Kidney (tissue), 22 donors: ENCODE measurements at places on chromosomes 3 and 15. TPM values are rescaled to one million over a fixed set of nuclear protein-coding genes. Genes with fewer than 3 reads are reported as not detected.

UROC1 gene
- not detected for polyA plus RNA-seq

RETNLB gene
- not detected for polyA plus RNA-seq

PARP16 gene
- polyA plus RNA-seq = 7.0 TPM

NEO1 gene
- polyA plus RNA-seq = 12.4 TPM

ACTRT3 gene
- 4.5 TPM for polyA plus RNA-seq

GP9 gene
- polyA plus RNA-seq = 0.49 TPM

ZNF280D gene
- 13.7 TPM for polyA plus RNA-seq

MANF gene
- polyA plus RNA-seq = 224 TPM

BAHD1 gene
- polyA plus RNA-seq = 13.3 TPM

TTLL13 gene
- 0.88 TPM for polyA plus RNA-seq

CPNE9 gene
- 0.19 TPM for polyA plus RNA-seq

GPR27 gene
- 5.5 TPM for polyA plus RNA-seq

FOXB1 gene
- not detected for polyA plus RNA-seq

DIPK2A gene
- 4.9 TPM for polyA plus RNA-seq

AQP9 gene
- 0.30 TPM for polyA plus RNA-seq

CFAP92 gene
- 0.56 TPM for polyA plus RNA-seq

GPR149 gene
- polyA plus RNA-seq = not detected

GOLGA6D gene
- polyA plus RNA-seq = not detected

PYGO1 gene
- 0.49 TPM for polyA plus RNA-seq

LCTL gene
- not detected for polyA plus RNA-seq

MAP3K13 gene
- 33.0 TPM for polyA plus RNA-seq

VWA5B2 gene
- polyA plus RNA-seq = 0.11 TPM

CPNE4 gene
- polyA plus RNA-seq = 1.2 TPM

RAB6B gene
- 6.6 TPM for polyA plus RNA-seq

ZCWPW2 gene
- polyA plus RNA-seq = 0.54 TPM

IL16 gene
- 1.4 TPM for polyA plus RNA-seq

ERICH6 gene
- polyA plus RNA-seq = not detected

LRCH3 gene
- 11.6 TPM for polyA plus RNA-seq

ARRDC4 gene
- polyA plus RNA-seq = 20.9 TPM

SGO1 gene
- 0.37 TPM for polyA plus RNA-seq

FBLN2 gene
- polyA plus RNA-seq = 3.2 TPM

THAP10 gene
- 3.4 TPM for polyA plus RNA-seq

CNTN4 gene
- polyA plus RNA-seq = 2.2 TPM

NCEH1 gene
- 6.7 TPM for polyA plus RNA-seq
